Activated CD4-positive, alpha-beta T cell treated with anti-CD3 and anti-CD28 coated beads, Interleukin-2, amount 50 U/mL, for 1 hour (primary cell): ENCODE measurements at places on chromosomes 1 and 21.

- DNase-seq, result no peak
Observed at GRCh38 chr1:186703209-186703766, 23.1 kb upstream of the PTGS2 start.

- DNase-seq, result no peak
Observed at GRCh38 chr21:45799765-45800338, 156.3 kb downstream of the PCBP3 start.

DNA sequence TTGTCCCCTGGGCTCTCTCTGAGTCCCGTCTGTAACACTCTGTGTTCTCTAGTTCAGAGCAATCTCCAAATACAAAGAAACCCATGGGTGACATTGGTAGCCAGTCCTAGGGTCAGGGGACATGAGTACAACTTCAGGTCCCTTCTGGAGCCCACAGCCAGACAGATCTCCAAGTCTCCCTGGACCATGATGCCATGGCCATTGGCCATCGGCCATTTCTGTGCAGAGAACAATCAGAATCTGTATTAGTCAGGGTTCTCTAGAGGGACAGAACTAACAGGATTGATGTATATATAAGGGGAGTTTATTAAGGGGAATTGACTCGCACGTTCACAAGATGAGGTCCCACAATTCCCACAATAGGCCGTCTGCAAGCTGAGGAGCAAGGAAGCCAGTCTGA is 106.9 kb downstream of the AJAP1 start:
- no peak for DNase-seq

- no peak for DNase-seq
Observed at GRCh38 chr1:85340427-85340826, 64.0 kb upstream of the BCL10 start.

- DNase-seq, result no peak
Observed at GRCh38 chr21:45200581-45201296, 87.0 kb downstream of the POFUT2 start.

GRCh38 chr1:211581526-211581925 is 2.6 kb upstream of the SLC30A1 start:
- no peak for DNase-seq

DNA sequence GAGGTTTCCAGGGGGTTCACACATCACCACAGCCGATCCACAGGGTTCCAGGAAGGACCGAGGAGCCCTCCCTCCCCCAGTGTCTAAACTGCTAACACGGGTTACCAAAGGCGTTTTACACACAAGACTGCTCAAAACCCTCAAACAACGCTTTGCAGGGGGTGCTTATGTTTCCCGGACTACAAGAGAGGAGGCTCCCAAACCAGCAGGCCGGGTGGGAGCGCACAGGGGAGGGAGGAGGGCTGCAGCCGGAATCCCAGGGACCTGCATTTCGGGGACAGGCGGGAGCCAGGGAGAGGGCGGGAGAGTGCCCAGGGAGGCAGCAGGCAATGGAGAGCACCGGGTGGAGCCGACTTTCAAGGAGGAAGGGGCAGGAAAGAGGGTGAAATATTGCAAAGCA is 50.8 kb downstream of the ACBD3 start:
- no peak for DNase-seq

- no peak for DNase-seq
Observed at GRCh38 chr1:178926046-178926445, 55.2 kb upstream of the ANGPTL1 start.

DNA sequence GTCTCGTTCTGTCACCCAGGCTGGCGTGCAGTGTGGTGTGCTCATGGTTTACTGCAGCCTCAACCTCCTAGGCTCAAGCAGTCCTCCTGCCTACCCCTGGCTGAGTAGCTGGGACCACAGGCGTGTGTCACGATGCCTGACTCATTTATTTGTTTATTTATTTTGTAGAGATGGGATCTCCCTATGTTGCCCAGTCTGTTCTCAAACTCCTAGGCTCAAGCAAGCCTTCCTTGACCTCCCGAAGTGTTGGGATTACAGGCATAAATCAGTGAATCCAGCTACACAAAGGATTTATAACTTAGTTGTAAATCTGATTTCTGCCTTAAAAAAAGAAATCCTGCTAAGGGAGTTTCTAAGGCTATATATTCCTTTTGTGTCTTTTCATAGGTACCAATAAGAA is 30.5 kb upstream of the ZNF496 start:
- DNase-seq, result no peak

GRCh38 chr1:20199403-20199802 is 13.1 kb upstream of the PLA2G2C start:
- no peak for DNase-seq

DNA sequence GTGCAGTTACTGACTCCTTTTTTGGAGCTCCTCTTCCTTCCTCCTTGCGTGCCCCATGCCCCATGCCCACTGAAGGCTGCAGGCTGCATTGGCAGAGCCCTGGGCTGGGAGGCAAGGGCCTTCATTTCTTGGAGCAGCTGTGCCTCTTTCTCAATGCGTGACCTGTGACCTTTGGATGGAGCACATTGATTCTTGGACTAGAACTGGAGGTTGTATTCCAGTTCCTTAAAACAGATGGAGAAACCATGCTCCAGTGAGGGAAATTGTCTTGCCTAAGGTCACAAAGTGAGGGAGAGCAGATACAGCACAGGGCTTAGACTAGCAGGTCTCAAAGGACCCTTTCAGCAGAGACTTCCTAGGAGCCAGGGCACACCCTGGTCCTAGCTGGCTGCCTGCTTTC is 9.0 kb downstream of the TMEM269 start:
- DNase-seq, result no peak

DNA sequence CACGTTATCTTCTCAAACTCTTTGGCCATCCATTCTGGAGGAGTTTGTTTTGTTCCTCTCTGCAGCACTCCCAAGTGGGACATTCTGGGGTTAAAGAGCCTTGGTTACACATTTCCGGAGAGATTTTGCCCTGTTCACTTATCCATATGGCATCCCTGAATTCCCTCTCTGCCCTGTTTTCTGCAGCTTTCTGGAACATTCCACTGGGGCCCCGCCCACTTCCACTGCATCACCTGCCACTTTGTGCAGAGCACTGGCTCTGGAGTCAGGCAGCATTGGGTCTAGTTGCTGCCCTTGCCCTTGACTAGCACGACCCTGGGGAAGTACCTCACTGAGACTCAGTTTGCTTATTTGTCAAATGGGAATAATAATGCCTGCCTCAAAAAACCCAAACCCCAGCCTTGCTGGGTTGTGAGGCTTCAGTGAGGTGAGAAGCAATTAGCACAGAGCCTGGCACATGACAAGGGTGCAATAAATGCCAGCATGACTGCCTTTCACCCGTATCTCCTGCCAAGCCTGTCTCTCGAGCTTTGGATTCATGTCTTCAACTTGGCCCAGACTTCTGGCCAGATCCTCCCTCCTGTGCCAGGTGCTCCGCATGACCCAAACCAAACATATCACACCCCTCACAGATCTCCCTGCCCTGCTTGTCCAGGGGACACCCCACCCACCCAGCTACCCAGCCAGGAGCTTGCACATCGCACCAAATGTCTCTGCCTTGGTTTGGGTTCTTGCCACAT is 38.3 kb downstream of the IL6R start:
- DNase-seq, result no peak
